Cerebellar nuclear complex (tissue), 1 donor: ENCODE measurements at places on chromosomes 3 and 15.

DNA sequence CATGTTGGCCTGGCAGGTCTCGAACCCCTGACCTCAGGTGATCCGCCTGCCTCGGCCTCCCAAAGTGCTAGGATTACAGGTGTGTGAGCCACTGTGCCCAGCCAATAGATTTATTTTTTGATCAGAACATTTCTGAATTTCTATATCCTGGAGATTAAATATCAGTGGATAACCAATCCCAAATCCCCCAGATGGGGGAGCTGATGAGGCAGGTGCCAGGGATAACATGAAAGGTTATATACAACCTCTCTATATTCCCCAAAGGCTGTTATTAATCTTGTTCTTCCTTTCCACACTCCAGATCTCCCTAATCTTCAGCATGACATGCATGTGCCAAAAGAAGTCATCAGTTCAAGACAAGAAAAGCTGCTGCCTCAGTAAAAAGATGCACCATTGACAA is 112.3 kb downstream of the WDR76 start:
- no peak for DNase-seq

GRCh38 chr3:155581579-155581978 is 163.3 kb downstream of the PLCH1 start:
- DNase-seq = no peak

DNA sequence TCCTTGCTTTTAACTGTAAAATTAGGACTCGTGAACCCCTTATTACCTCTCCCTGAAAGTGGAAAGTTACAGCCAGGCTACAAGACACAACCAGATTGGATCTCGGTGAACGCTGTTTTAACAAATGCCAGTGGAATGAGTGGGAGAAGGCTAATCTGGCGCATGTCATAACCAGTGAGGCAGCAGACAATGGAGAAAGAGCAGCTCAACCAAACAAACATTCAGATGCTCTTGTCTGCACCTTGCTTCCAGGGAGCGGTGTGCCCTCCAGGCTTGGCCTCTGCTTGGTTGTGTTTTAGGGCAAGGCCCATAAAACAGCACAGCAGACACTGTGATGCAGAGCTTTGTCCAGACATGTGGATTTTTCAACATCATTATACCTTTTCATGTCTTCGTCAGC is 45.9 kb upstream of the ATP1B3 start:
- no peak for DNase-seq

DNA sequence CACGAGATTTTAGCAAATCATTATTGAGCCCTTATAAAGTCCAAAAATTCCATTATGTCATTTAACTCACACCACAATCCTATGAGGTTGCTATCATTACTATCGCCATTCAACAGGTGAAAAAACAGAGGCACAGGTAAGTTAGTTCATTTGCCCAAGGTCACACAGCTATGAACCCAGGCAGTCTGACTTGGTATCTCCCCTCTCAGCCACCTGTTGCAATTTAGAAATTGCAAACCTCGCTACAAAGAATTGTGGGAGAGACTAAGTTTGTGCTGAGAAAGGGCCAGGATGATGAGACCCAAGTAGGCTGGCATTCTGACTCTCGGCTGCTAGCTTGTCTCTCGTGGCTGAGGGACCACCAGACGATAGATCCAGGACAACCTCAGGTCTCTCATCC is 57.7 kb downstream of the LMCD1 start:
- no peak for DNase-seq

GRCh38 chr3:10470120-10471053 is 35.0 kb downstream of the ATP2B2 start:
- no peak for DNase-seq

GRCh38 chr3:52216585-52217408 is 8.6 kb downstream of the TLR9 start:
- DNase-seq = no peak

GRCh38 chr3:87333393-87333892 is 57.1 kb upstream of the POU1F1 start:
- DNase-seq = no peak
